ENCODE measurements at places on chromosomes 11 and 22. TPM values are rescaled to one million over a fixed set of nuclear protein-coding genes. Genes with fewer than 3 reads are reported as not detected.

PACS1 gene
- 90.9 TPM for total RNA-seq

ST14 gene
- 0.14 TPM for total RNA-seq

OR51G1 gene
- total RNA-seq = not detected

FDXACB1 gene
- total RNA-seq = 8.8 TPM

NTM gene
- total RNA-seq = not detected

RAB38 gene
- 2.2 TPM for total RNA-seq

TEX54 gene
- 0.79 TPM for total RNA-seq

OR8J3 gene
- total RNA-seq = not detected

OR10D3 gene
- total RNA-seq = not detected

CBX7 gene
- 10.8 TPM for total RNA-seq

SLC22A6 gene
- total RNA-seq = not detected

DAGLA gene
- total RNA-seq = 0.09 TPM

CCDC81 gene
- total RNA-seq = 0.75 TPM

VSTM5 gene
- total RNA-seq = not detected

ZP1 gene
- not detected for total RNA-seq

OR8D1 gene
- total RNA-seq = not detected

THYN1 gene
- 69.1 TPM for total RNA-seq

MS4A14 gene
- not detected for total RNA-seq

MPZL3 gene
- total RNA-seq = 64.6 TPM

All from activated CD4-positive, alpha-beta T cell treated with anti-CD3 and anti-CD28 coated beads, Interleukin-2, amount 10 ng/mL, durations not matched to agents 24 days and 14 days (primary cell).